Cardiac atrium fibroblast (primary cell): ENCODE measurements at places on chromosomes 16 and 17. TPM values are rescaled to one million over a fixed set of nuclear protein-coding genes. Genes with fewer than 3 reads are reported as not detected.

MTSS2 gene
- 18.6 and 20.4 TPM in 2 replicates for total RNA-seq

KCNG4 gene
- total RNA-seq = not detected in 2 replicates

IL4R gene
- 90.4 and 103 TPM in 2 replicates for total RNA-seq

CLDN7 gene
- total RNA-seq = 0.16 and 2.0 TPM in 2 replicates

PERCC1 gene
- not detected in 2 replicates for total RNA-seq

TNFSF12 gene
- total RNA-seq = 39.2 and 40.1 TPM in 2 replicates

GAS7 gene
- 10.8 and 35.5 TPM in 2 replicates for total RNA-seq
